Effector CD4-positive, alpha-beta T cell (primary cell): ENCODE measurements at places on chromosomes 7 and 10.

GRCh38 chr7:2775376-2775775 lies 68.7 kb downstream of the GNA12 start:
- no peak for DNase-seq

DNA sequence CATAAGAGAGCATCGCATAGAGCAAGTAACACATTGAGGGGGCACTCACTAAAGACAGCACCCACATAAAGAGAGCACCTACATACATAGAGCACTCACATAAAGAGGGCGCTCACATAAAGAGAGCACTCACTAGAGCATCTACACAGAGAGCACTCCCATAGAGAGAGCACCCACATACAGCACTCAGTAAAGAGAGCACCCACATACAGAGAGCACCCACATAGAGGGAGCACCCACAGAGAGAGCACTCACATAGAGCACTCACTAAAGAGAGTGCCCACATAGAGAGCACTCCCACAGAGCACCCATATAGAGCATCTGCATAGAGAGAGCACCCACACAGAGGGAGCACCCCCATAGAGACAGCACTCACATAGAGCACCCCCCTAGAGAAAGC lies 47.8 kb downstream of the INSIG1 start:
- no peak for DNase-seq

DNA sequence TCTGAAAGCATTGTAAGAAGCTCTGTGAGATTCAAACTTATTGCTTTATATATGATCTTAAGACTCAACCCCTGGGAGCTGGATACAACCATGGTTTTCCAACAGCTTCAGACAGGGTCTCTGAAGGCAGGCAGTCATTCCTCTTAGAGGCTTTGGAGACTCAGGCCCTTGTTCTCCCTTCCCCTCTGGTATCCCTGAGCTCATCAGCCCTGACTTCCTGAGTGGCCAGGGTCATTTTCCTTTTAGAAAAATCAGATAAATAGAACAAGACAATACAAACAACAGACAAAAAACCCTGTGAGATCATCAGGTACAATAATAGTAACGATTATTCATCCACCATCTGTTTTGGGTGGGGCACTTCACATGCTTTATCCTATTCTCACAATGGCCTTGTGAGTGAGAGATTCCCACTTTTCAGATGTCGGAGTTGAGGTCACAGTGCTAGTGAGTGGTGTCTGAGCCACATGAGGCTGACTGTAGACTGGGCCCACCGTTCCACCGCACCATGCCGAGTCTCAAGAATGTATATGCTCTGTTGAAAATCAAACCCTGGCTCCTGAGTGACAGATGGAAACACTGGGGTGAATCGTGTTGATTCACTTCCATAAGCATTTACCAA lies 144.2 kb downstream of the CXCL12 start:
- no peak for DNase-seq

DNA sequence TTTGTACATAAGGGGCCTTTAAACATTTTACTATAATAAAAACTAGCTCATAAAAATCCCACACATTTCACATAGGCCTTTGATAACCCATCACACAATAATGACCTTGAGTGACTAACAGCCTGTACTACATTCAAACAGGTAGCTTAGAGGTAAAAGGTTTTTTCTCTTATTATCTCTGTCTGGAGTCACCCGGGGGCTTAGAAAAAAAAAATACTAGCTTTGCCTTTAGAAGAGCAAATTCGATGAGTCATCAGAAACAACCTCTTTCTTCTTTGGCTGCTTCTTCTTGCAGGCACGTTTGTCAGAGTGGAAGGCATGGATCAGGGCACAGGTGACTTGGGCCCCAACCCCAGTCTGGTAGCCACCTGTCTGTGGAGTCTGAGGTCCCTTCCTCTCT lies 43.4 kb upstream of the ADO start:
- no peak for DNase-seq
